ENCODE measurements at places on chromosomes 13 and 19.

DNA sequence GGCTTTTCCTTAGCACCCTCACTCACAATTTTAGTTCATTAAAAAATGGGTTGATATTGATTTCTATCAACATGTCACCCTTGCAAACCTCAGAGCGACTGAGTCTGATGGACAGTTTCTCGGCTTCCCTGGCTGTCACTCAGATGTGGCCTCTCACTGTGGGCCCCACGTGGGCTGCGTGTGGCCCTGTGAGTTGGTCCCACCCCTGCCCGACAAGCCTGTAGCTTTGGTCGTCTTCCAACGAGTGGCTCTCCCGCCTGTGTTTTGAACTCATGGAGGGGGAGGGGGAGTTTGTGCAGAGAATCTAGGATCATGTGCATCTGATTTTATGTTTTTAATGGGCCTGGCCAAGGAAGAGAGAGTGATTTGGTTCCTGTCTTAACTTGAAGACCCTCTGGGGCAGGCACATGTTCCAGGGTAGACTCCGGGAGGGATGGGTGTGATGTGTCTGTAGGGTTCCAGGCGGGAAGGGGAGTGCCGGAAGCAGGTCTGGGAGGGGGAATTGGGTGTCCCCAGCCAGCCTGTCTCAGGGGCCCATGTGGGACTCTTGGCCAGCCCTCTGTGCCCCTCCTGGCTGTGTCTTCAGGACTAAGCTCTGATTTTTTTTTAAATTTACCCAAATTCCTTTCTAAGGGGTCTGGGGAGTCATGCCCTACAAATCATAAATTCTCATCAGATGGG lies 18.9 kb downstream of the ATP11A start:
- no peak for DNase-seq

DNA sequence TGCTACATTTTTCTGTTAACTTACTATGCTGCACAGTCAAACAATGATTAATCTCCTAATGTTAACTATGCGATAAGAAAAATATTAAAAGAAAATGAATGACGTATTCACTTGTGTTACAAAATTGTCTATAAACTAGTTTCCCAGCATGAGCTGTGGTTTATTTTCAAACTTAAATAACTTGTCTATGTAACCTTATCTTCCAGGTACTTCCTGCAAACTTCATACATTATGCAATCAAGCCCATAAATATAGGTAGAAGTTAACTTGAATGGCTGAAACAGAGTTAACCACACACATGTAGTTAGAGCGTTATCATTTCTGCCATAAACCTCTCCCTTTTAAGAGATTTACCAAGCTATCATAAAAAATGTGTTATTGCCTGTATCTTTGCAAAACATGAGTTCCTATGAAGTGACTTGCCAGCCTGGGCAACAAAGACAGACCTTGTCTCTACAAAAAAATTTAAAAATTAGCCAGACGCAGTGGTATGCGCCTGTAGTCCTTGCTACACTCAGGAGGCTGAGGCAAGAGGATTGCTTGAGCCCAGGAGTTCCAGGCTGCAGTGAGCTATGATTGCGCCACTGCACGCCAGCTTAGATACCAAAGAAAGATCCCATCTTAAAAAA lies 17.7 kb upstream of the KLF5 start:
- DNase-seq, result no peak

DNA sequence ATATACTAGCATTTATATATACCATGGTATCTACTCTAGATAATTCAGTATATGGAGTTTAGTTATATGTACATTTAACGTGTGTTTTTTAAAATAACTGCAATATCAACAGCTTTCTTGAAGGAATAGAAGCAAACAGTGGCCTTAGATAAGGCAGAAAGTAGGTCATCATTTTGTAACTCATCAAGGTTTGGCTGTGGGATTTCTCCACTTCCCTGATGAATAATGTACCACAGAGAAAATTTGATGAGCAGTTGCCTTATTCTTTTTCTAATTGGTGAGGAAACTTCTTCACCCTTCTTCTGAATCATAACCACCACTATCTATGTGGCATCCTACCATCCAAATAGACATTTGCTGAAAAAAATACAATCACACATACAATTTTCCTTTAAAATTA lies 590.2 kb upstream of the SPRY2 start:
- DNase-seq, result no peak

DNA sequence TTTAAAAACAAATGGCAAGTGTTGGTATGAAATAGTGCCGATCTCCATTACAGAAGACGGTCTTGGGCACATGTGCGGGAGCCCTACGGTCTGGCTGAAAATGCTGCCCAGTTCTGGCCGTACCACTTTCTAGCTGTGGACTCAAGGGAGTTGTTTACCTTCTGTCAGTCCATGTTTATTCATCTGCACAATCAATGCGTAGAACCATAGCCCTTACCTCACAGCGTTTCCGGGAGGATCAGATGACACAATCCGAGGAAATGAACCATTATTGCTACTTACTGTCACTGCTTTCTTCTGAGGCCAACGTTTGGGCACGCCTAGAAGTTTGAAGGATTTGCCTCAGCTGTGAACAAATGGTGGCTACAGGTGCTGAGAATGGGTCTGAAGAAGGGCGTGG lies 31.2 kb downstream of the GADD45B start:
- no peak for DNase-seq

GRCh38 chr13:70125693-70126092 lies 17.4 kb upstream of the KLHL1 start:
- DNase-seq, result no peak

- DNase-seq, result no peak
These were observed 59.0 kb downstream of the SMARCA4 start for GRCh38 chr19:11019824-11020223.

GRCh38 chr13:53357582-53357981 lies 329.0 kb downstream of the OLFM4 start:
- DNase-seq, result no peak

DNA sequence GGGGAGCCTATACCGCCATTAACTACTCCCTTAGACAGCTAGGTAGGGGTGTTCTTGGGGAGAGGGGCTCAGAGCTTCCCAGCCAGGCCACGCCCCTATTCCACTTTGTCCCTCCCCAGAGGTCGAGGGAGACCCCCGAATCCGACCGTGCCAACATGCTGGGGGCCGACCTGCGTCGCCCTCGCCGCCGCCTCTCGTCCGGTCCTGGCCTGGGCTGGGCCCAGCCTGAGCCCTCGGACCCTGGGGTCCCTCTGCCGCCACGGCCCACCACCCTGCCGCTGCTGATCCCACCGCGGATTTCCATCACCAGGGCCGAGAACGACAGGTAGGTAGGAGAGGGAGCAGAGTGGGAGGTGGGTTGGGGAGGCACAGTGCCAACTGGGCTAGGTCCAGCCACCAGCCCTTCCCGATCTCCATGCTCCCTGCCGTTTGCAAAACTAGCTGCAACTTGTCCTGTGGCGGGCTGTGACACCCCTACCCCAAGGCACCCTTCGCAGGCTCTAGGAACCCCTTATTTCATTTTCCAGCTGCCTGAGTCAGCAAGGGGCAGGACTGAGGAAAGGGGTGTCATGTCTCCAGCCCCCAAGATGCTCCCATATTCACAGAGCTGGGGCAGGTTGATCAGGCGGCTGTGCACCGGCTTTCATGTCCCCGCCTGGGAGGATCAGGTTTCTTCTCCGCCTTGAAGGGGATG lies 2.6 kb upstream of the PDE4A start:
- no peak for DNase-seq

DNA sequence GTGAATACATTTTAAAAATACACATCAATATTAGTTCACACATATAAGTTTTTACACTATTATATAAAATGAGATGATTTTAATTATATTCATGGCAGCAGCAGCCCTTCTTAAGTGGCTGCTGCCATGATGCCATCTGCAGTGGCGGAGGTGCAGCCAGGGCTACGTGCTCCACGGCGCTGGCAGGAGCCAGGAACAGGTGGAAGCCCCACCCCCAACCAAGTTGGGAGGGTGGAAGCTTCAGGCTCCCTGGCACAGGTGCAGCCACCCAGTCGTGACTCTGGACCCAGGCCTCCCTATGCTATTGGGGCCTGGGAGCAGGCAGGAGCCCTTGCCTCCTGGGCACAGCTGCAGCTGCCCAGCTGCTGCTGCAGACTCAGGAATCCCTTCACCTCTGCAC lies 646.9 kb upstream of the PCDH9 start:
- DNase-seq, result no peak

- no peak for DNase-seq
These were observed 812.6 kb downstream of the DACH1 start for GRCh38 chr13:71054358-71054757.

- DNase-seq, result no peak
These were observed 26.3 kb downstream of the BCAT2 start for GRCh38 chr19:48784527-48784926.

DNA sequence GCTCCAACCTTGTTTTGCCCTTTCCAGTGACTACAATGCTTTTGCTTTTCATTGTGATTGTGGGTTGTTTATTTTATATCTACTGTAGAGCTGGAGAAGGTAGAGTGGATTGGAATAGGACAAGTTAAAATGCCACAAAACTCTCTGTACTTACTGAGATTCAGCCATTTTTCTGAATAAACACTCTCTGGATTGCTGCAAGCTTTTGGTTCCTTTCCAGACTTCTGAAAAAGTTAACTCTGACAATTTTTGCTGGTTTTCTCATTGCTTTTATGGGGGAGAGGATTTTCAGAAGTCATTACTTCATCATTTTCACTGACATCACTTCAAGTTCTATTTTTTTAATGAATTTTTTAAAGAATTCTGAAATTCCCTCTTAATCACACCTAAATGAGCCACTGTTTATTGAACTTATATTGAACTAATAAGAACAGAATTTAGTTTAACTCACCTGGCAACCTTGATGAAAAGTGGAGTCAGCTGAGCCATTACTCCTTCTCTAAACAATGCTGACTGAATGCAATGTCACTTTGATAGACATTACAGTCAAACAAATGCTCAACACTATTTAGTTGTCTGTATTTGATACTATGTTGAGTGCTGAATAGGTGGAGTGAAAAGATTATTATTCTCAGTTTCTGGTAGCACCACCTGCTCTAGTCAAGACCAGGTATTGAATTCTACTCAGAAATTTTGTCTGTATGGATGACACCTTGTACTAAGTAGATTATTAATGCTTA lies 303.5 kb downstream of the DLEU7 start:
- DNase-seq, result no peak

DNA sequence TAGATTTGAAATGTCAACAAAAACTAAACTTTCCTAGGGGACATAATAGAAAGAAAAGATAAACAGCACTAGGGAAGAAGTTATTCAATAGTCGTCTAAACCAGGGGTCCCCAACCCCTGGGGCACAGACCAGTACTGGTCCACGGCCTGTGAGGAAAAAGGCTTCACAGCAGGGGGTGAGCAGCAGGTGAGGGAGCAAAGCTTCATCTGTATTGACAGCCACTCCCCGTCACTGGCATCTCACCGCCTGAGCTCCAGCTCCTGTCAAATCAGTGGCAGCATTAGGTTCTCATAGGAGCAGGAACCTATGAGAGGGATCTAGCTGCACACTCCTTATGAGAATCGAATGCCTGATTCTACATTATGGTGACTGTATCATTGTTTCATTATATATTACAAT lies 382.7 kb downstream of the MYO16 start:
- DNase-seq, result no peak

- DNase-seq, result no peak
These were observed 48.6 kb downstream of the UBL3 start for GRCh38 chr13:29801737-29802305.

- no peak for DNase-seq
These were observed 82.6 kb downstream of the NUFIP1 start for GRCh38 chr13:44906713-44907112.

- DNase-seq, result no peak
These were observed 73.5 kb upstream of the IRS2 start for GRCh38 chr13:109859898-109860297.

- no peak for DNase-seq
These were observed 44.3 kb downstream of the MUC16 start for GRCh38 chr19:8965887-8966286.

DNA sequence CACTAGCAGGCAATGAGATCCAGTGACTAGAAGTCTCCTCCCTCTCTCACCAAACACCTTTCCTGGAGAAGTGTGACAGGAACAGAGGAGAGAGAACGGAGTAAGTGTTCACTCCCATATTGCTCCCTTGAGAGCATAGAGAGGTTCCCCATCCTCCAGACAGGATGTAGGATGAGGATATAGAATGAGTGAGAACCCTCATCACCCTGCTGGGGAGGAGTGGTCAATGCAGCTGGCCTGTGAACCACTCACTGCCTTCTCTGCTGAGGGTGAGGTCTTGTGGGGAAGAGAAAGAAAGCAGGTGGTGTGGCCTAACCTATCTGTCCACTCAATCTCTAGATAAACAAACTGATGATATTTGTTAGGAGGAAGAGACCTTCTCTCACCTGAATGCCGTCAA lies 386.6 kb downstream of the PCDH20 start:
- no peak for DNase-seq

GRCh38 chr13:95264225-95264624 lies 37.0 kb downstream of the ABCC4 start:
- no peak for DNase-seq
